Fibroblast of skin of right biceps (primary cell): ENCODE measurements at places on chromosomes 7 and 10.

- peak; percentile 3 for DNase-seq
Measured at GRCh38 chr7:29146057-29146706, at the start of gene CPVL. Gene CPVL, minus strand, starts transcription at chr7:29146537. Its CDS starts 25,476 bp downstream, at chr7:29121061.

DNA sequence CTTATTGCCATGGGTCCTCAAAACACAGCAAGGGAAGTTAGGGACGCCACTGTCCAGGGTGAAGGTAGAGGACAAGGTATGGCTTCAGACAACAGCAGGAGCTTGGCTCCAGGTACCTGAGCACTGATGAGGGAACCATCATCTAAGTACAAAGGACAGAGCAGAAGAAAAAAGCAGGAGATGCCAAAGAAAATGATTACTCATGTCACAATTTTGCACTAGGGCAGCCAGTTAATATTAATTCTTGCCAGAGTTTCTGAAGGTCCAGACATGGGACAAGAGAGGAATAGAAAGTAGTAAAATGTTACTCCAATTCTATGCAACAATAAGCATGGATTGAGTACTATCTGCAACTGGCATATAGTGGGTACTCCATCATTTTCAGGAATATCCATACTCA lies 14.1 kb downstream of the PTN start:
- no peak for DNase-seq

DNA sequence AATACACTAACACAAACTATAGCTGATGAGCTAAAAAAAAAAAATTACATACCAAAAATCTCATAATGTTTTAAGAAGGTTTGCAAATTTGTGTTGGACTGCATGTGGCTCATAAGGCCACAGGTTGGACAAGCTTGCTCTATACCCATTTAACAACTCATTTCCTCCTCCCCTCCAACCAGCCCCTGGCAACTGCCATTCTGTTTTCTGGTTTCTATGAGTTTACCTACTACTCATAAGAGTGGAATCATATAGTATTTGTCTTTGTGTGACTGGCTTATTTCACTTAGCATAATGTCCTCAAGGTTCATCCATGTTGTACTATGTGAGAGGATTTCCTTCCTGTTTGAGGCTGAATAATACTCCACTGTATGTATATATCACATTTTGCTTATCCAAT lies 100.4 kb upstream of the ARHGAP21 start:
- DNase-seq, result no peak

DNA sequence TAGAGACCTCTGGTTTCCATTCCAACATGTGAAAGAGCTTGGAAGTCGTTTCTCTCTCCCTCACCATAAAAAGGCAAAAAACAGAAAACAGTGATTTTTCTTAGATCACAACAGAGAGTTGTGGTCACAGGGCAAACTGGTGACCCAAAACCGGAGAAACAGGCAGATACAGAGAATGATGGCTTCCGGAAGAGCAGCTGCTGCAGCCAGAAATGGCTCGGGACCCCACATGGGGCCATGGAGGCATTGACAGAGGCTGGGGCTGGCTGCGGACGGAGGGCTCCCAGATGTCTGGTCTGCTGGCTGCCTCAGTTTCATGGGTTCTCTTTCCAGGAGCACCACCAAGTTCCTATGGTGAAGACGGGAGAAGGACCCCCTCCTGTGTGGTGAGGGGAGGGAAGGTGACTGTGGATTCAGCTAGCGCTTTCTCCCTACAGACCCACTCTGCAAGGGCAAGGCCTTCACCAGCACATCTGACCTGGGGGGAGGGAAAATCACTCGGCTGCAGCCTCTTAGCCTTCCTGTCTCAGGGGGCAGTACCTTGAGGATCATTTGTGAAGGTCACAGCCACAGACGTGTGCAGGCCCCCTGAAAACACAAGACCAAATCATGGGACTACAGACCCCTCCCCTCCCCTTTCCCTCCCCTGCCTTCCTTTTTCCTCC lies 81.4 kb downstream of the WDR37 start:
- no peak for DNase-seq

DNA sequence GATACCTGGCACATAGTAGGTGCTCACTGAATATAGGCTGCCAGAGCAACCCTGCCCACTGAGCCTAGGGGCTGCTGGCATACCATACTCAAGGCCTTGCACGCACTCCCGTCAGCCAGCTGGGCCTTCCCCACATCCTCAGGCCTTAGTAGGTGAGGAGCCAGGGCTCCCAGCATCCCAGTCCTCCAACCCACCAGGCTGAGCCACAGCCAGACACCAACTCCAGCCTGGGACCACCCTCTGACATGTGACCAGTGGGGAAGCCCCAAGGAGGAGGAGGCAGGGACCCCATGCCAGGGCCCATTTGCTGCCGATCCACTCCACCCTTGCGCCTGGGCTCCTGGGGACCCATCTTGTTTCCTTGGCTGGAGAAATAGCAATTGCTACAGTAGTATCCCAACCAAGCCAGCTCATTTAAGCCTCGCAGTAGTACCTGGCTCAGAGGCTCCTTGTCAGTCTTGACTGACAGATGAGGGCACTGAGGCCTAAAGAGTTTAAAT lies 11.4 kb downstream of the SLIT1 start:
- no peak for DNase-seq

GRCh38 chr7:44286182-44286617 lies 39.2 kb downstream of the CAMK2B start:
- DNase-seq, result no peak

DNA sequence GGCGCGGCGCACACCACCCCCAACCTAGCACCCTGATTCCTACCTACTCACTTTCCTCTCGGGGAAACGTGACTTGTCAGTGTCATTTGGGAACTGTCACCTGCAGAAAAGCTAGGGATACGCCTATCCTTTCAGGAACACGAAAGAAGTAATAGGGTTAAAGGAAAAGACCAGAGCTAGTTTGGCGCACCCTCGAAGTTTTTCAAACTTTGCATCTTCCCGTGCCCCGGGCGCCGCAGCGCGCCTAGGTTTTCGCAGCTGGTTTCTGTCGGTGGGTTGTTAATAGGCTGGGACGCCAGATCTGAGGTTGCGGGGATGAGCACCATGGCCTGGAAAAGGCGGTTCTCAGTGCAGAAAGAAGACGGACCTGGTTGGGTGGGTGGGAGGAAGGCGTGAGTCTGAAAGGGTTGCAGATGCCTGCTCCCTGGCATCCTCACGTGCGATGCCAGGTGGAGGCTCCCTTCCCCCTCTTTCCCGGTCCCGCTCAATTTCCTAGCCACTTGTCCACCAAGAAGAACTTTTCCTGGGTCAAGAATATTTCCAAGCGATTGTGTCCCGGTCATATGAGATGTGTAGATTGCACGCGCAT lies 568 bp upstream of the MEOX2 start:
- DNase-seq, result no peak

DNA sequence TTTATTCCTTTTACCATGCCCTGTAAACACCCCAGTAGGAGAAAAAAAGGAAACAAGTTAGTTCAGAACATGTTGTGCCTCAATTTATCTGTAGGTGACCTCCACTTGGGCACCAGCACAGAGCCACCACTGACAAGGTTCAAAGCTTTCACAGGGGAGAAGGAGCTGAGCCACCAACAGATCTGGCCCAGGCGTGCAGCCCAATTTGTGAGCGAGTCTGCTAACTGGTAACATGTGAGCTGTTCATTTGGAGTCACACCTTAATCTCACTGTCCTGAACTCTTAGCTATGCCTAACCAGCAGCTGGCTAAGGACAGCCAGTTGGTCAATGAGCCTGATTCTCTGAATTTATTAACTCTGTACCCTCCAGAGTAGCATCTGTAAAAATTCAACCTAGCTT lies 78.4 kb upstream of the CAMK2B start:
- DNase-seq, result no peak

DNA sequence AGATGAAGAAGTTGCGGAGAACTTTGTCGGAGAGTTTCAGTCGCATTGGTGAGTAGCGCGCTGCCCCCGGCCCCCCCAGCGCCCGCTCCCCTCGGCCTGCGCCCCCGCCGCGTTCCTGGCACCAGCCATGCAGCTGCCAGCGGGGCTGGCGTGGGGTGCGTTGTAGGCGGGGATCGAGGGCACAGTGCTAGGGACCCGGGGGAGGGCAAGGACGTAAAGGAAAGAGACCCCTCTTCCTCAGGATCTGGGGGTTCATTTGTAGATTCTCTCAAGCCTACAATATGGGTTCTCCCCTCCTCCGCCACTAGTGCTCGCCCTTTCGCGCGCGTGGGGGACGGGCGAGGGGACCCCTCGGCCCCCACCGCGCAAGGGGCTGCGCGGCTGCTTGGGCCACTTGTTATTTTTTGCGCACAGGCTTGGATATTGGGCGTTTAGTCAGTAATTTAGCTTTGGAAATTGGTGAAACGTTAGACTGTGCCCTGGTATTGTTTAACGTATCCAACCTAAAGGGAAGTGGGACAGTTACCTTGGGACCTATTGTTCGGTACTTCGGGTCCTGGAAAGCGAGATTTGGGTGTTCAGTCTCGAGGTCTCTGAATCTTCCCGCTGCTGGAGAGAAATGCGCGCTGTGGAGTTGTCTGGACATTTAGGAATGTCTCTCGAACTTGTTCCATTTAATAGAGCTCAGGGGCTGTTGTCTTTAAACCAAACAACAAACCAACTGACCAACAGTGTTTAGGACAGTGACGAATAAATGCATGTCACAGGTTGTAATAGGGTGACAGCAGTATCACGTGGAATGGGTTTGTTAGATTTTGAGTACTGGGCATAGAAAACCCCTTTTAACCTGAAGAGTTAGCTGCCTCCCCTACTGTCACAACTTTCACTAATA lies 796 bp downstream of the CDK14 start:
- DNase-seq, result peak; percentile 55

DNA sequence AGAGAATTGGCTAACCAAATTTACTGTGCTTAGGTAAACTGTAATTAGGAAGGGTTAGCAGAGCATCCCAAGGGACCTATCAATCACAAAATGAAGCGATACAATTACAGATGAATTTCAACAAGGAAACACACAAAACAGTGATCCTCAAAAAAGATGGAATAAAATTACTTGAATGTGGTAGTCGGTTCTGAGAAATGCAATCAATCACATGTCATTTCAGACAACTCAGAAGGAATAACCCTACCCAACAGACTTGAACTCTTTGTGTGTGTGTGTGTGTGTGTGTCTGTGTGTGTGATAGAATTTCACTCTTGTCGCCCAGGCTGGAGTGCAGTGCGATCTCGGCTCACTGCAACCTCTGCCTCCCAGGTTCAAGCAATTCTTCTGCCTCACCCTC lies 43.5 kb downstream of the ST8SIA6 start:
- DNase-seq, result no peak

DNA sequence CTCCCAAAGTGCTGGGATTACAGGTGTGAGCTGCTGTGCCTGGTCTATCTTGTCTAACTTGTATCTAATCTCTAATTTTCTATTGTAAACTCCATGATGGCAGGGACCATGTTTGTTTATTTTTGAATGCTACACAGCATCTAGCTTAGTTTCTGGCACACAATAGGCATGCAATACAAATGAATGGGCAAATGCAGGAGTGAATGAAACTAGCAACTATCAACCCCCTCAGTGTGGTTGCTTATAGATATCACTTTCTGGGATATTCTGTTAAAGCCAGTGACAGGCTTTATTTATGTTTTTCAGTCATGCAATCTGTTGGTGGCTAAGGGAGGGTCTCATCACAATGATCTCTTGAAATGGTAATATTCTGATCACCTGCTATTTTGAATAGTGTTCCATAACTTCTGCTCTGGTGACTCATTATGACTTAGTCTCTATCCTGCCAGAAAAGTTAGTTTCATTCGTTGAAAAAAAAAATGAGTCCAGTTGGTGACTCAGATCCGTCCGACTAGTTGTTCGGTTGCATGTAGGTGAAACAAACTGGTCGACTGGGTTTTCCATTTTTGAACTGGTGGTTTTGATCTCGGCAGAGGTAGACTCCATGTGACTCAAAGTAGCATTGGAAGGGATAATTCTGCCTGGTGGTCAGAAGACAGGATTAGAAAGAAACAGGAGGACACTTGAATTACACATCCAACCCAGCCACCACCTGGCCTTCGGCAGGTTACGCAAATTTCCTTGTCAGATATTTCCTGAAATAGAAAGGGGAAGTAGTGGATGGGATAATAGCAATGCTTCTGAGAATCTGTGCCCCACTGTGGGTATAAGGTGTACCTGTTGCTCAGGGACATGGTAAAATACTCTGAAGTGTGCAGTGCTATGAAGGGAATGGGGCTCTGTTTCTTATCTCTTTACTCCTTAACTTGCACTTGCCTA lies 76.8 kb downstream of the GATA3 start:
- peak; percentile 33 for DNase-seq

- peak; percentile 95 for DNase-seq
Measured at GRCh38 chr7:26705567-26705966, 158.8 kb downstream of the SKAP2 start.

DNA sequence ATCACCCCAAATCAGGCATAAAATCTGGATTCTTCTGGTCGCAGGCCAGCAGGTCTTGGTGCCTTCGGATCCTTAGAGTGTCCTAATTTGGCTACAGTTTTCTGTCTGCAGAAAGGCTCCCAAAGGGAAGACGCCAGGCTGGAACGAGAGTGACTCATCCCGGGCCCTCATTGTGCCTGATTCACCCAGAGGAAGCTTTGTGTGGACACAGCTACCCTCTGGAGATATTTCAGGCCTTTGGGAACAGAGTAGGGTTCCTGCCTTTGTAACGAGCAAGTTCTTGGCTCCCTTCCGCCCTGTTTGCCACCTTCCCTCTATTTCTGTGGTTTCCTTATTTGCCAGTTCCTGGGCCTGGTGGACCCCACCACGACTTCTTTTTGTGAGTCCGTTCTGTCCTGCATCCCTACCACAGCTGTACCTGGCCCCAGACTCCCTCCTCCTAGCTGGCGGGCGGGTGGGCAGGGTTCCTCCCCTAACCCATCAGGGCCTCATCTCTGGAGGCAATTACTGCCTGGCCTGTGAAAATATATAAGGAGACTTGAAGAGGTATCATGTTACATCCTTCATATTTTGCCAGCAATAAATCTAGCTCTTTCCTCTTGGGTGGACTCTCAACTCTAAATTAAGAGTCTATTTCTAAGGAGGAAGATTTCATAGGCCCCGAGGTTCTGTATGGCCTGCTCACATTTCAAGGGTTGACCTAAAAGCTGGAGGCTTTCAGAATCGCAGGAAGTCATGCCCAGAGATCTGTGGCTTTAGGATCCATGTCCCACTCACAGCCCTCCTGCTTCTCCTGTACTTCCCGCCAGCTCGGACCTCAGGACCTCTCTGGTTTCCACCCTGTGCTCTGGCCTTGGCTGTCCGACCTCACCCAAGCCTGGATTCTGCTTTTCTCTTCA lies 219.2 kb upstream of the ZNF32 start:
- peak; percentile 98 for DNase-seq

GRCh38 chr7:42690794-42691639 lies 220.9 kb downstream of the C7orf25 start:
- peak; percentile 70 for DNase-seq

GRCh38 chr10:59908808-59909143 lies 2.4 kb upstream of the CCDC6 start:
- no peak for DNase-seq
